ENCODE measurements at places on chromosomes 7 and 10.
A peak's percentile ranks its signal among the peaks of the same experiment; 100 is the strongest.

DNA sequence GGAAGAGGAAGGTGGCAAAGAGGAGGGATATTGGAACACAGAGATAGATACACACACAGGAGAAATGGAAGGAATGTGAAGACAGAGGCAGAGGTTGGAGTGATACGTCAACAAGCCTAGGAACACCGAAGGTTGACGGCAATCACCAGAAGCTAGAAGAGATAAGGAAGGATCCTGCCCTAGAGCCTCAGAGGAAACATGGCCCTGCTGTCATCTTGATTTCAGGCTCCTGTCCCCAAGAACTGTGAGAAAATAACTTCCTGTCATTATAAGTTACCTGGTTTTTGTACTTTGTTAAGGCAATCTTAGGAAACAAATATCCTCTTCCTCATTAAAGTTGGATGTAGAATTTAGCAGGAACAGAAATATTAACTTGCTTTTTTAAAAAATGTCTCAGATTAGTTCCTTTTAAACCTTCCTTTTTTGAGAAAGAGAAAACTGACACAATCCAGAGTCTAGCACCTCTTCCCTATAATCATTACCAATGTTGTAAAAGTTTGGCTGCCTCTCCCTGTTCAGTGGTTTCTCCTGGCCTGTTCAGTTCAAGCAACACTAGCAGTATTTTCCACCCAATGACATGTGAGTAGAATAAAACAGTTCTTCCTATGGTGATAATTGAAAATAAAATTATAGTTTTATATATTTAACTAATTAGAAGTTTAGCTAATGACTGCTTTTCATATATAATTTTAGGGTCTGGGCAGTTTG, 28.8 kb upstream of the GNAI1 start:
- DNase-seq, result no peak

- no peak for DNase-seq
Measured at GRCh38 chr10:78462726-78463228, 429.1 kb downstream of the RPS24 start.

DNA sequence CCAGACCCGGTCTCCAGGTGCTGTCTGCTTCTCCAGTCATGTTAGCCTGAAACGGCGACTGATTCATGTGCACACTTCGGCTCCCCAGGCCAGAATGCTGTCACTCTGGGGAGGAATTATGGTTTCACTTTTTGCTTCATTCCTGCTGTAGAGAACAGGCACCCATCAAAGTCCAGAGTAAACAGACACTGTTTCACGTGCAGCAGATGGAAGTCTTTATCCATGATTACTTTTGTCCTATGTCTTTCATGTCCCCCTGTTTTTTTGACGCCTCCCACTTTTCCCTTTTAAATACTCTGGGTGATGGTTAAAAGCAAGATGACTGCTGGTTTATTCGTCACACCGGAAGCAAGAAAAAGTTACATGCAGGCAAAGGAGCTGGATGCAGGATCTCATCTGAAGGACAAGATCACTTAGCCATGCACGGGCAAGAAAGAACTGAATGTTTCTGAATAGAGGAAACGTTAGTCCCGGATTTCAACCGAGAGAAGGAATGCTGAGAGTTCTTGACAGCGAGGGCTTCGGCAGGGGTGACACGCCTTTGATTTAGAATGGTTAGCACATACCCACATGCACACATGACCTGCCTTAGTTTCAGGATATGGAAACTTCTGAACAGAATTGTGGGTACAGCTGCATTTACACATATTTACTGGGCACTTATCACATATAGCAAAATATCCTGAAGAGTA, 250.0 kb upstream of the KLF6 start:
- DNase-seq, result no peak

GRCh38 chr7:2527505-2528467, 8.2 kb downstream of the LFNG start:
- peak; percentile 89 for DNase-seq

DNA sequence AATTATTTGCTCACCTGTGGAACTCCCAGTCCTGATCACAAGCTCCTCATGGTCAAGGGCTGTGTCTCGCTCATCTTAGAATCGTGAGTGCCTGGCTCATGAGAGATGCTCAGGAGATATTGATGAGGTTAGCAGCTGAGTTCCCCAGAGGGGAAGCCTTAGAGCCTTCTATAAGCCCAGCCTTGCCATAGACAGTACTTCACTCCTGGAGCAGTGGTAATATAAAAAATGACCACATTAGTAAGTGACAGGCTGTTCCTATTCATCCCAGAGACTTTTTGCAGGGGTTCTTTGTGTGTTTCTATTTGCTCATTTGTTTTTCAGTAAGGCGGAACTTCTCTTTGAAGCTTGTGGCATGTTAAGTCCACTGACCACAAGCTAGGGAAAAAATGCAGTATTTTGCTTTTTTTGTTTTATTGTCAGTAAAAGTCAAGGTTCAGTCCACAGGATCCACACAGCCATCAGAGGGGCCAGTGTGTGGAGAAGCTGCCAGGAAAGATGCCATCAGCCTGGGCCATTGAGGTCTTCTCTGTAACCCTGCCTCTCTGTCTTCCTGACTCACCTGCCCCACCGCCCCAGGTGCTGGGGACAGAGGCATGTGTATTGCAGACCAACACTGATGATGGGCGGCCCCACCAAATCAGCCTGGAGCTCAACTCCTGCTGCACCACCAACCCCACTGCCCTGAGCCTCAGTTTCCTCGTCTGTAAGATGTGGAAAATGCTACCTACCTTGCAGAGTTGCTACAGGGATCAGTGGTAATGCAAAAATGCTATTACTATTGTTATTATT, 36.4 kb upstream of the JCAD start:
- DNase-seq, result no peak

DNA sequence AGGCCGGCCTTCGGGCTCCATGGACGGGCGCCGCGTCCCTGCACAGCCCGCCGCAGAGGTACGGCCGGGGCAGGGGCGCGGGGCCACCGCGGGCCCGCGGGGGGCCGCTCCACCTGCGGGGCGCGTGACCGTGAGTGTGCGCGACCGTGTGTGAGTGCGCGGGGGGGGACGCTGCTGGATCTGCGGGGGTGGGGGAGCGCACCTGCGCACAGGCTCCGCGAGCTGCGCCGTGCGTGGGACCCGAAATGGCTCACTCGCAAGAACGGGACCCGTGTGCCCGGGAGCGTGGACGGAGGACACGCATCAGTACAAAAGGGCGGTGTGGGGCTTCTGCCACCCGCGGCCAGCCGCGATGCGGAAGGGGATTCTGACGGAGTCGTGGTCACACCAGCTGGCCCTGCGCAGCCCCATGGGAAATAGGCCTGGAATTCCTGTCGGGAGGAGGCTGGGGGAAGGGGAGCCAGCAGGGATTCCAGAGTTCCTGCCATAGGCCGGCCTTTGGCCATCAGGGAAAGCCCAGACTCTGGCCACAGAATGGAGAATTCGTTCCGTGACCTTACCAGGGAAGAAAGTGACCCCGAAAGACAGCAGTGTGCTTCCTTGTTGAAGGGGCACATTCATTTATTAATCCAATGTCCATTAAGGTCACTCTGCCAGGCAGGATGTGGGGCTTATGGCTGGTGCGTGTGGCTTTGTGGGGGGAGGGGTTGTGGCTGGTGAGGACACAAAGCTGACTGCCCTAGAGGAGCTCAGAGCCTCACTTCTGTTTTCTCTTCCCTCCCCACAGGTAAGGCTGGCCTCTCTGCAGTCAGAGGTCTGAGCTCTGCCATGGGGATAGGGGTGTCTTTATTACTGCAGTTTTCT, 494 bp downstream of the REPIN1 start:
- peak; percentile 58 for DNase-seq

DNA sequence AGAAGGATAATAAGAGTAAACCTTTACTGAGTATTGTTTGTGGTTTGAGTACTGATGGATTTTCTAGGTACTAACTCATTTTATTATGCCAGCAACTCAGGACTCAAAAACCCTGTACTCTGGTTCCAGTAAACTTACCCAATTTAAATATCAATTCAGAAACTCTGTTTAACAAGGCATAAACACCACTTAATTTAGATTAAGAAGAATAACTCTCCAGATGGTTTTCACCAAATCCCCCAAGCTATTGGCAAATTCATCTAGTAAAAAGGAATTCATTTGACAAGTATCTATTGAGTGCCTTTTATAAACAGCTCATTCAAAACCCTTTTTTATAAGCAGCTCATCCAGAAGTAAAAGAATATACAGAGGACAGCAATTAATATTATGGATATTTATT, 572.4 kb downstream of the PHTF2 start:
- DNase-seq, result no peak

DNA sequence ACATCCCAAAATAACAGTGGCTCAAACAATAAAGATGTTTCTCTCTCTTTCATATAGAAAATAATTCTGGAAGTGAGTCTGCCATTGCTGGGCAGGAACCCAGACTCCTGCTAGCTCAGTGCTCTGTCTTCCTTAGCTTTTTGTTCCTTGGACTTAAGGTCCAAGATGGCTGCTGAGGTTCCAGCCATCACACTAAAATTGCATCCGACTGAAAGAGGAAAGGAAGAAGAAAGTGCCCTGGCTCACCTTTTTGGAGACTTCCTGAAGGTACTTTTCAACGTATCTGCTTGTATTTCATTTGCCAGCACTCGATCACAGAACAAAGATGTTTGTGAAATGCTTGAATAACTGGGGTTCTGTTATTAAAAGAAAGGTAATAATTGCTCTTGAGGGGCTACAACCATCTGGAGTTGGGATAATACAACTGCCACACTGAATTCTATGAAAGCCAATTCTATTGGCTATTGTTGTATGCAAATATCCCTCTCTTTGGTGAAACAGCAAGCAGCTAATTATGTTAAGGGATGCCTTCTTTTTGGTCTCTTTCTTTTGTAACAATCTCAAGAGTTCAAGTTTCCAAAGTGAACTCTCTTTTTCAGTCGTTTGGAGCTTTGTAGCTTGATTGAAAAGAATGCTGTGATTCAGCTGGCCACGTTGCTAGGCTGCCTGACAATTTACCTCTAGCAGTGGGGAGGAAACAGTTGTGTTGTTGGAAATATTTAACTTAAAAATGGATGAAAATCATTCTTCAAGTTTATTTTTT, 83.9 kb downstream of the BAMBI start:
- no peak for DNase-seq

GRCh38 chr7:1555813-1556543, at the start of gene TMEM184A:
TSS of gene TMEM184A (minus strand) at chr7:1556205. CDS start at chr7:1555484, 721 bp downstream.
- peak; percentile 92 for DNase-seq

GRCh38 chr7:6628045-6628444, 9.1 kb upstream of the ZNF316 start:
- DNase-seq, result peak; percentile 84
